Fibroblast of lung (primary cell): ENCODE measurements at places on chromosomes 5 and 9.

DNA sequence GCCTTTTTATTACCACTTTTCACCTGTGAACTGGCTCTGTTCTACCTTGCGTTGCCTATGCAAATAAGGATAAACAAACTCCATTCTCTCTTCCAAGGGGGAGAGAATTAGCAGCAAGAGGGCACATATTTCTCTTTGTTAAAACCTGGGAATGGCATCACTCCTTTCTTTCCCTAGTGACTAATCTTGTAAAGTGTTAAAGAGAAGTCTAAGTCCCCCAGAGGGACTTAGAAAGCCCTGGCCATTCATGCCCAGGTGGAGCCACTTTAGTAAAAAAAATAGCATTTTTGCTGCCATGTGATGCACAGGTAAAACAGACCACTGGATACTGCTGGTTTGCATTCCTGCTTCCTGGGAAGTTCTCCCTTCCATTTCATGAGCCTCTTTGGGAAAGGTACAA, 148.4 kb downstream of the MAN2A1 start:
- no peak for DNase-seq

DNA sequence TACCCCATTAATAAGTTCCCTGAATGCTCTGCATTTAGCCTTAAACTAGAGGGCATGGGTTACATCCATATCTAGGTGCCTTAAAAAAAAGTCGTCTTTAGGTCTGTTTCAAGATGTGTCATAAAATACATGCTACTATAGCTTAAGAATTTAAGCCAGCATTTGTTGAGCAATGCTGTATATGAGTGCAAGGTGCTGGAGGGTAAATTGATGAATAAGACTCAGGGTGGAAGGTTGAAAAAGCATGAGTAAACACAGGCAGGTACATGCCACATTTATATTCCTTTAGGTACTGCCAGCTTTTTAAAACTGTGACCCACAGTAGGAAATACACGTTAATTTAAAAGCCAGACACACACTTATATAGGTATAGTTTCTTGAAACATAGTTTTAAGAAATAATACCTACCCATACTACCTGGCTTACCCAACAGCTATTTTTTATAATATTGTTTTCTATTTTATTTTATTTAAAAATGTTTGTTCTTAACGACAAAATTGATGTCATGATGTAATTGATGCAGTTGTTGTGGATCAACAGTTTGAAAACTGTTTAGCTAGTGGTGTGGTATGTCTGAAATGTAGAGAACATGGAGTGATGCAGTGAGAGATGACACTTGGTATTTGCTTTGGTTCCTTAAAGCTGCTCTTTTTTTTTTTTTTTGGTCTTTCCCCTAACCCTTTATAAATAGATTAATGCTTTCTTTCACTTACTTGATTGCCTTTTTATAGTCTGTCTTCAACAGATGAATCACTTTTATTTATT, 3.9 kb downstream of the HMGCR start:
- DNase-seq = no peak

DNA sequence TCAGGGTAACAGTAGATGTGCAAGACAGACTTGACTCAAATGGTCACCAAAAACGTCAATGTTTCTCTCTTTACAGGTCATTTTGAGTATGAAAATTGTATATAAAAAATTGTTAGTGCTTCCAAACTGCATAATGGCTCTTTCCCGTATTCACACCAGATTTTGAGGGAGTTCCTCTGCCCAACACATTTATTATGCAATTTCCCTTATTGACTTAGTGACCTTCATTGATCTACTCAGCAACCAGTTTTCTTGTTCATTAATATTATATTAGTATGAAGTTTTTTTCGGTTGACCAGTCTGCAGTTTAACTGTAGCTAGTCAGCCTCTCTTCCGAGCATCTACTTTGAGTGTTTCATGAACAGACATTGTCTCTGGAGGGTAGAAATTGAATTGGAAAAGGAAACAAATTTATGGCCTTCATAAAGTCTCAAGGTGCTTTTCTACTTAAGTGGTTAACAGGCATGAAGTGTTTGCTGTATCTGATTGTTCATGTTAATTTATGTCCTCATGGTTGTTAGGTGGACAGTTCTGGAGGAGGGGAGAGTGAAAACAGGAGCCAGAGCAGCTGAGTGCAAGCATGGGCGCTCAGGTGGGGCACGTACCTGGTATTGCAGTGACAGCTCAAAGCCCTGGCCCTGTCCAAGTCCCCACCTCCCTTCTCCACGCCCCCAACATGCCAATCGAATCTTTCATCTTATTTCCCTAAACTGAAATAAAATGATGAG, 240.2 kb downstream of the RFK start:
- DNase-seq = no peak

- DNase-seq = peak; percentile 51
These were observed 115.0 kb downstream of the PIK3R1 start for GRCh38 chr5:68330574-68330973.

GRCh38 chr5:170251462-170251861, 18.7 kb downstream of the C5orf58 start:
- no peak for DNase-seq

GRCh38 chr9:92671323-92671722, 1.4 kb upstream of the IPPK start:
- DNase-seq = peak; percentile 84

- no peak for DNase-seq
These were observed 79.0 kb upstream of the TNC start for GRCh38 chr9:115196919-115197318.

- DNase-seq = peak; percentile 74
These were observed 86.5 kb downstream of the ANGPTL2 start for GRCh38 chr9:127035948-127036347.

DNA sequence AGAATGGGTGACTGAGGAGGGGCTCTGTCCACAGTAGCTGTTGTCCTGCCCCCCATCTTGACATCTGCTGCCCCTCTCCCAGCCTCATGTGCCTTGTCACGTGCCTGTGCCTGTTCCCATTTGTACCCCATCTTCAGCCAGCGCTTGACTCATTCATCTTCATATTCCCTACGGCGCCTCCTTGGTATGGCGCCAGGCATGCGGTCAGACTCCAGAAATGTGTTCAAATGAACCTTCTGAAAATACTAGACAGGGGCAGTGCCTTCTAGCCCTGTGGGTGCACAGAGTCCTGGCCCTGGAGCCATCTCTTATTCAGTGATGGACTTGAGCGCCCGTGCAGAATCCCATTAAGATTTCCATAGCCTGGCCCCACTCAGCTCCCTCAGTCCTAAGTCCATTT, 46.2 kb downstream of the CFAP77 start:
- no peak for DNase-seq

GRCh38 chr5:43017428-43017815, 22.7 kb downstream of the ANXA2R start:
- peak; percentile 63 for DNase-seq

- DNase-seq = no peak
These were observed 19.0 kb downstream of the NACC2 start for GRCh38 chr9:136075881-136076678.

DNA sequence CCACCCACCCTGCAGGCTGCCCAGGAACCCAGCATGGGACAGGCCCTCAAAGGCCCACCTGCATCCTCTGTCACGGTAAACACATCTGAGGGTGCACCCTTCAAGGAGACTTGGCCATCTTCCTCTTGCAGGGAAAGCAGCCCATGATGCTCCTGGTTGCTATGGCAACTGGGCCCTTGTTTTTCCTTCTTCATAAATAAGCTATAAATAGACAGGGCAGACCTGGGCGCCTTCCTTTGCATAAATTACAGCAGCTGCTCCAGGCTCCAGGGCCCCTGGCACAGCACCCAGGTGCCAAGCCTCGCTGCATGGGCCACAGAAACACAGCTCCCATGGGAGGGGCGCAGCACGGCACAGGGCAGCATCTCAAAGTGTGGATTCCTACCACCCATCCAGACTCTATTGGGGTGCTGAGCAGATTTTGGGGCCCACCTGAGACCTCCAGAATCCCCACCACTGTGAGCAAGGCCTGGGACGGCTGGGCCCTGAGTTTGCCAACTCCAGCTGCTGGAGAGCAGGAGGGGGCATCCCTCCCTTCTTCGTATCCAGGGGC, 5.8 kb upstream of the PSMB7 start:
- no peak for DNase-seq

- no peak for DNase-seq
These were observed 41.3 kb upstream of the ROPN1L start for GRCh38 chr5:10400411-10400810.

GRCh38 chr5:74051076-74051475, 425.1 kb downstream of the ARHGEF28 start:
- DNase-seq = no peak

- no peak for DNase-seq
These were observed 30.5 kb downstream of the CNTFR start for GRCh38 chr9:34558919-34559623.

DNA sequence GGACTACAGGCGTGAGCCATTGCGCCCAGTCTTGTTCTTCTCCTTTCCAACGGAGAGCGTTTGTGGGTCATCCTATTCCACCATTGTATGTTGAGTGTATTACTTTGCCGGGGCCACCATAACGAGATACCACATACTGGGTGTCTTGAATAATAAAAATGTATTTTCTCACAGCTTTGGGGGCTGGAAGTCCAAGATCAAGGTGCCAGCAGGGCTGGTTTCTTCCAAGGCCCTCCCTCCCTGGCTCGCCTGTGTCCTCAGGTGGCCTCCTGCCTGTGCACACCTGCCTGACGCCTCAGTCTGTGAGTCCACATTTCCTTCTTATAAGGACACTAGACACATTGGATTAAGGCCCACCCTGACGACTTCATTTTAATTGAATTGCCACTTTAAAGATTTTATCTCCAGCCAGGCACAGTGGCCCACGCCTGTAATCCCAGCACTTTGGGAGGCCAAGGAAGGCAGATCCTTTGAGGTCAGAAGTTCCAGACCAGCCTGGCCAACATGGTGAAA, 175.1 kb downstream of the C9orf50 start:
- no peak for DNase-seq

- peak; percentile 72 for DNase-seq
These were observed 98.5 kb downstream of the SNX18 start for GRCh38 chr5:54616031-54616430.

GRCh38 chr5:131968396-131968954, 23.0 kb upstream of the MEIKIN start:
- DNase-seq = no peak

GRCh38 chr9:107614765-107615164, 125.2 kb upstream of the KLF4 start:
- no peak for DNase-seq

DNA sequence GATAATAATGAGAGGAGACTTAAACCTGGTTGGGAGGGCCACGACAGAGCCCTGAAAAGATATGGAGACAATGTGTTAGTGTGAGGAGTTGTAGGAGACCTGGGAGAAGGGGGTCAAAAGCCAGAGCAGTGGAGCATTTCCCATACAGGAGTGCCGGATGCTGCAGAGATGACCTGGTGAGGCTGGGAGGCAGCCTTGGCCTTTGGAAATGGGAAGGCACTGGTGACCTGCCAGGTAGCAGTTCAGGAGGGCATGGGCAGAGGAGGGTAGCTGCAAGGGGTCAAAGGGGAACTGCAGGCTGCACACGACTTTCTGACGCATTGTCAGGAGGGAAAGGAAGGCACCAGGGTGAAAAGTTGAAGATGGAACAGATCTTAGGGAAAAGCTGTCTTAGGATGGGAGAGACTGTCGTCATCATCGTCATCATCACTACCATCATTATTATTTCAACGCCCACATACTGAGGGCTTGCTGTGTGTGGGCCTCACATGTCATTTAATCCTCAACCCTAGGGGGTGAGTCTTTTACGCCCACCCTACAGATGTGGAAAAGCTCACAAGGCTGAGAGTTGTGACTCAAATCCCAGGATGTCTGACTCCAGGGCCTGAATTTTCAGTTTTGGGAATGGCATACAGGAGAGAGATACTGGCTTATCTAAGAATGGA, 13.3 kb downstream of the ARAP3 start:
- peak; percentile 38 for DNase-seq

DNA sequence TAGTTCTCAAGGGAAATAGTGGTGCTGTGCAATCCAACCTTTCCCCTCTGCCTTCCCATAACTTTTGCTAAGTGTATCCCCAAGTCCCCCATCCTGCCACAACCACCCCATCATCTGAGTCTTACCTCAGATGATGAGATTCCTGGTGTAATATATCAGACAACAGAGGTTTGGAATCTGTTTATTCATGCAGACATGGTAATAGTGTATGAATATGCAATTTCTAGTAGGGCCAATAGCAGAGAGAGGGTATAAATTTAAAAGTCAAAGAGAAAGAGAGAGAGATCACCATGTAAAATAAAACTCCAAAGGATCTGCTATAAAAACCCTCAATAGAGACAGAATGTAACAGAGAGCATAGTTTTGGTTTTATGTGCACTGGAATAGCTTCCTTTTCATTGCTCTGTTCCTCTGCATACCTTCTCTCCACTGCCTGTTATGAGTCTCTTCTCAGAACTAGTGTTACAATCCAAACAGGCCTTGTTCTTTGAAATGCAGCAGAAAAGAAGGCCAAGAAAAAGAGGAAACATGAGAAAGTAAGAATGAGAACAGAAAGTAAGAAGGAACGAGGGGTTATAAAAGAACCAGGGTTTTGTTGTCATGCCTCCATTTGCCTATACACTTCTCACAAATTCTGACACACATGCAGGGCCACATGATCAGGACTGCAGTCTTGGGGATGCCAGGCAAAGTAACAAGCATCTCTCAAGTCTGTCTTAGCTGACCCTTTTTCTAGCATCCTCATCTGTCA, 278.0 kb downstream of the CETN3 start:
- peak; percentile 43 for DNase-seq

DNA sequence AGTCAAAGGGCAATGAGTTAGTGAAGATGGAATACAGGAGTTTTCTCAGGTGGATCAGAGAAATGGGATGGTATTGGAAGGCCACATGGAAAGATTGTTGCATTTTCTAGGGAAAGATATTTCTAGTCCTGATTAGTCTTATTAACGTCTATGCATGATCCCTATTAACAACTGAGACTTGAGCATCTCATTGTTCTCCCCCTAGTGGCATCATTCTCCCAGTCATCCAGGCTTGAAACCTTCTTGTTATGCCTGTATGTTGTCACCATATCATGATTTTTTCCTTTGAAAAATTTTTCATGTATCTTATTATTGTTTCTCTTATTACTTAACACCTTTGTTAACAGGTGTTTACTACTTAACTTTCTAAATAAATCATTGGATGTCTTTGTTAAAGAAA, 34.4 kb downstream of the KIF2A start:
- peak; percentile 40 for DNase-seq

- DNase-seq = no peak
These were observed 1.0 kb downstream of the AQP3 start for GRCh38 chr9:33446240-33446945.

- no peak for DNase-seq
These were observed 513.9 kb downstream of the MAN2A1 start for GRCh38 chr5:110203661-110204060.
